ENCODE measurements at places on chromosomes 6 and 20. TPM values are rescaled to one million over a fixed set of nuclear protein-coding genes. Genes with fewer than 3 reads are reported as not detected.

The RIPPLY2 gene
- total RNA-seq = not detected

DNA sequence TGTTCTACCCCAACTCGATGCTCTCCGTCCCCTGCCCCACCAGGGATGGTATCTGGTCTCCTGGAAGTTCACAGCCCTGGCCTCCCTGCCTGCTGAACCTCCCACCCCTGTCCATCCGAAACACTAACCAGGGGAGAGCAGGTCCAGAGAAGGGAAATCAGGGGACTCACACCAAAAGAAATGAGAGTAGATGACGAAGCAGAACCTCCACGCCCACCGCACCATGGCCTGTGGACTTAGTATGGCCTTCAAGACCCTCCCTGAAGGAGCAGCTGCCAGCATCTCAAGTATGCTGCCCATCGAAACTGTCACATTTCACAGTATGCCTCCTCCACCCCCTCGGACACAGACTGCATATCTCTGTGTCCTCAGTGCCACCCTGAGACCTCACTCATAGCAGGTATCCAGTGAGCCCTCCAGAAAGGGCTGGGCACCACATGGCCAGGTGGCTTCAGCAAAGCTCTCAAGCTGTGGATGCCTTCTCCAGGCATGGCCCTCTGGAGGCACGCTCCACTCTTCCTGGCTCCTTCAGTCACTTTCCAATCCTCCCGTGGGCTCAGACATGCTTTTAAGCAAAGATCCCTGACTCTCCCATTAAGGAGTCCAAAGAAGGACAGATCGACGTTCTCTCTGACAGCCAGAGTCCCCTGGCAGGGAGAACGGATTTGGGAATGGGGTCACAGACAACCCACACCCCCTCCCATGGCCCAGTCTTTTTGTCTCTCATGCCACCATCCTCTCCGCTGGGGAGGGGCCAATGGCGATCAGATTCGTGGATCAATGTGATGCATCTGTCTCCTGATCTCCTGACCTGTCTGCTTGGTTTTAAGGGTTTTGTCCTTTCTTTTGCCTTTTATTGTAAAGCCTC, 158.4 kb downstream of the ANKRD60 start:
- no peak for DNase-seq

GRCh38 chr6:43291708-43292107, 6.4 kb upstream of the SLC22A7 start:
- DNase-seq = no peak

DNA sequence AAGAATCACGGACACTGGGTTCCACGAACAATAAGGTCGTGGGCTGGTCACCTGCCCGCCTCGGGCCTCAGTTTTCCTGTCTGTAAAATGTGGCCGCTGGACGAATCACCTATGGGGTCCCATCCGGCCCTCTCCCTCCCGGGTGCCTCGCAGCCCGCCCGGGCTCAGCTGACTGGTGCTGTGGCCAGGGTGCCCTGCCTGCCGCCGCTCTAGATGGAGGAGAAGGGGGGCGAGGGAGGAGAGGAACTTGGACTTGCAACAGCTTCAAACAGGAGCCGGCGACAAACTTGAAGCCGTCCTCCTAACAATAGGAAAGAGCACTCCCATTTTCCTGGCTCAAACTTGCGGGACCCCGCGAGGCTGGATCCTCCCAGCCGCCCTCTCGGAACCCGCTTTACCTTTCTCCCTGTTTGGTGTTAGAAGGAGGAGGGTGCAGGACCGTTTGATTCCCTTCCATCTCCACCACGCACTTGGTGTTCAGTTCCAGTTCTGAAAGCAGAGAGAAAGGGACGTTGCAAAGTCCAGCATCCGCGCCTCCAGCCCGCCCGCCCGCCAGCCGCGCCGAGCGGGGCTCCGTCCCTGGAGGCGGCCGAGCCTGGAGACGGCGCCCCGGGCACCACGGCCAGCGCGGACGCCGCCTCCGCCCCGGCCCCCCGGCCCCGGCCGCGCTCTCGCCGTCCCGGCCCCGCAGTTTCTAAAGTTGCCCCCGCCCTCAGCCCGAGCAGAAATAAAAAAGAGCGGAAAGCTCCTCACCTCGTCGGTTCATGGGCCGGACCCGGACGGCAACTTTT, 584 bp downstream of the KIF13A start:
- DNase-seq = peak; percentile 82

DNA sequence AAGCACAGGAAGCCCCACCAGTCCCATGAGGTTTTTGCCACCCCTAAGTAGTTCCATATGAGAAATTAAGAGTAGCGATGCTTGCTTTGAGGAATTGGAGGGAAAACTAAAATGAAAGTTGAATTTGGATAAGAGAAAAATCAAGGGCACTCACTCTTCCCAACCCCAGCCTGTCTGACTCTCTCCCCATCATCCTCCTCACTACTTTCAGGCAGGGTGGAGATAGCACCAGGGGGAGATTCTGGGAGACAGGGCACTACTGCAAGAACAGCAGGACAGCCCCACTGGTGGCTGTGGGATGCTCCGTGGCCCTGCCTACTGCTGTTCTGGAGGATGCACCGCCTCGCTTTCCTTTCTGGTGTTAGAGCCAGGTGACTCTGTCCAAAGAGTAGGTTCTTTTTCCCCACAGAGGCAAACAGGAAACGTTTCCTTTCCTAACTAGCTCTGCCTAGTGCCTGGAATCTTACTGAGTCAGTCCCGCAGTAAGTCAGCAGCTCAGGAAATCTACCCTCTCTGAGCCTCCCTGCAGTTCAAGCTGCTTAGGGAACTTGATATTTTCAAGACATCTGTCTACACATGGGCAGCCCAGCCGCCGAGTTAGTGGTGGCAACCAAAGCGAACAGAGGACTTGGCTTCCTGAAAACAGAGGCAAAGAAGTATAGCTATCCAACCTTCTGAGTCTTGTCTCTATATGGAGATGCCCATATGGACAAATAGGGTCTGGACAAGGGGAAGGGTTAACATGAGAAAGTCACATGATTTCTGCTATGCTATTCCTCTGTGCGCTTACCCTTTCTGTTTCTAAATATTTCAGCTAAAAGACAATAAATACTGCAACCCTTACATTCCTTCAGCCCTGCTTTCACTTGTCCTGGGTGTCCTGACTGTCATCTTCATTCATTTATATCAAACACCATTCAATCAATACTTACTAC, 11.4 kb downstream of the HLA-E start:
- DNase-seq = no peak

- no peak for DNase-seq
Observed at GRCh38 chr20:5888041-5888440, 62.3 kb downstream of the TRMT6 start.

DNA sequence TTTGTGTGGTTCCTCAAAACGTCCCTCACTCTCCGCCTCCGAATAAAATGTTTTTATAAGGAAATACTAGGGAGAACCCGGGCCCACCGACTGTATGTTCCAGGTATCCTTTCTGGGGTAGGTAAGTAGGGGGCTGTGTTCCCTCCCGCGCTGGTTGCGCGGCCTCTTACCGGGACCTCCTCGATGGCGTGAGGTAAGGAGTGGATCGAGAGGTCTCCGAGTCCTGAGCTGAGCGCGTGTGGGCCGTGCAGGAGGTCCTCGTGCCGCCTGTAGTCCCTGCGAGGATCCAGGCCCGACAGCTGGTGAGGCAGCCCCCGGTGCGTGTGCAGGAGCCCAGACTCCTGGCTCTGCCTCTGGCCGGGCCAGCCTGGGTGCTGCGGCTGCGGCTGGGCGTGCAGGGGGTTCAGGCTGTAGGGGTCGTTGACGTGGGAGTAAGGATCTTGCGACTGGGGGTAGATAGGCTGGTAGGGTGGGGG, 5.1 kb downstream of the TFAP2A start:
- no peak for DNase-seq

DNA sequence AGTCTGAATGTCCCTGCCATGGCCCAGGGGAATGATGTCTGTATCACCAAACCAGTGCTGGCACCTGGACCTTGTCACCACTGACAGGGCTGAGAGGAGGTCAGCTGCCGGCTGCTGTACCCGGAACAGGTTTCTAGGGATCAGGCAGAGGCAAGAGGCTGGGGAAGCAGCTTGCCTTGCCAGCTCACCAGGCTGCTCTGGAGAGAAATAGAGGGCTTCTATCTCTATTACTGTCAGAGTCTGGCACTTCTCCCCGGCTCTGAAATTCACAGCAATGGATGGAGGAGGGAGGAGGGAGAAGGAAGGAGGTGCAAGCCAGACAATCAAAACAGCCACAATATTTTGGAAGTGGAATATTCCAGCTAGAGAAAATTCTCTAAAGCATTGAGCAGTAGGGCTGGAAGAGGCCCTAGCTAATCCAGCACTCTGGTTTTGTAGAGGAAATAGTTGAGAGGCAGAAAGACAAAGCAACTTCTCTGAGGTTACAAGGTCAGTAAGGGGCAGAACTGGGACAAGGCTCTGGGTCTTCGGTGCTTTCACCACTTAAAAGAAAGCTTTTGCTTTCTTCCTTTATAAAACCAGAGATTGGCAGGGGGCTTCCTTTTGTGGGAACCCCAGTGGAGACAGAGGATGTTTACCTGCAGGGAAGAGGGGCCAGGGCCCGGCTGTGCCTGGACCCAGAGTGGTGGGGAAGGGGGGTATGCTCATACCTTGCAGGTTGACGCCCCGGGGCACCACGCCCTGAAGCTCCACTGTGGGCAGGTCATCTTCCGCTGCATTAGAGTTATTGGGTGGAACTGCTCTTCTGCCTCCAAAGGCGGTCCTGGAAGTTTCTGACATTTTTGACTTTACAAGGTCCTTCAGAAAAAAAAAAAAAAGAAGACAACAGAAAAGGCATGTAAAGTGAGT, 2.4 kb downstream of the F13A1 start:
- DNase-seq = no peak

Measured in lower lobe of right lung (tissue), 2 donors.